ENCODE measurements at places on chromosomes 1 and 21.

GRCh38 chr1:18045203-18045602 lies 62.4 kb upstream of the IGSF21 start:
- no peak for DNase-seq

GRCh38 chr1:196207612-196208217 lies 400.5 kb downstream of the KCNT2 start:
- no peak for DNase-seq

DNA sequence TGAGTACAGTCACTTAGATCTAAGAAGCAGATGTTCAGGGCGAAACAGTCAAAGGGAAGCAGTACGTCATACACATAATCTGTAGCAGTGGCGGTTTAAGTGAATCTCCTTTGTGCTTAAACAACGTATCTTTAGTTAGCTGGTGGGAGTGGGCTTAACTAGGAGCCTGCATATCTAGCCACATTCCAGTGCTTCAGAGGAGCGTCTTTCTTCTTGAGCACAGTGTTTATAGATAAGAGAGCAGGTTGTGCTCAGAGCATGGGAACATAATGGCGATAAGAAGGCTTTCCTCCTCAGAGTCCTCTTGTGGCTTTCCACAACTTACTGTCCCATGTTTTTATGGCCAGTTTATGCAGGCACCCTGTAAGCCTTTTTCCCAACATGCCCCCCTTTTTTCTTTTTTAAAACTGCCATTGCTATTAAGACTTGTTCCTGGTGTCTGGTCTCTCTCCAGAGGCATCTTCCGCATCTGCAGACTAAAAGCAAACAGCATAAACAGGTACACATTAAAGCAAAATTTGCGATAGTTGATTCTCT lies 3.2 kb downstream of the DAP3 start:
- DNase-seq = no peak

DNA sequence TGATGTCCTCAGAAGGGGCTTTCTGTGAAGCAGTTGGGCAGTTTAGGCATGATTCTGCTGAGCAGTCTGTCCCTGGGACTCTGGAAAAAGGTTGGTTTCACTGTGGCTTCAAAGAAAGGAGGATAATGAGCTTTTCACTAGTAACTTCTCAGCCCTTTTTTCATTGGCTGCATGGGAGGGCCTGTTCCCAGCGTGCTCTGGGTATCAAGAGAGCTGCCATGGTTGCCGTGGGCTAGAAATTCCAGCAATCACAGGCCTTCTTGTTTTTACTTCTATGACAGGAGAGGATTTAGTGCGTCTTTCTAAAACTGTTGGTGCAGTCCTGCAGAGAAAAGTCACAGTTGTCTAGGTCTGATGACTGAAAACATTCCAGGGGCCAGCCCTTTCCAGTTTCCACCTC lies 7.2 kb downstream of the SZRD1 start:
- no peak for DNase-seq

DNA sequence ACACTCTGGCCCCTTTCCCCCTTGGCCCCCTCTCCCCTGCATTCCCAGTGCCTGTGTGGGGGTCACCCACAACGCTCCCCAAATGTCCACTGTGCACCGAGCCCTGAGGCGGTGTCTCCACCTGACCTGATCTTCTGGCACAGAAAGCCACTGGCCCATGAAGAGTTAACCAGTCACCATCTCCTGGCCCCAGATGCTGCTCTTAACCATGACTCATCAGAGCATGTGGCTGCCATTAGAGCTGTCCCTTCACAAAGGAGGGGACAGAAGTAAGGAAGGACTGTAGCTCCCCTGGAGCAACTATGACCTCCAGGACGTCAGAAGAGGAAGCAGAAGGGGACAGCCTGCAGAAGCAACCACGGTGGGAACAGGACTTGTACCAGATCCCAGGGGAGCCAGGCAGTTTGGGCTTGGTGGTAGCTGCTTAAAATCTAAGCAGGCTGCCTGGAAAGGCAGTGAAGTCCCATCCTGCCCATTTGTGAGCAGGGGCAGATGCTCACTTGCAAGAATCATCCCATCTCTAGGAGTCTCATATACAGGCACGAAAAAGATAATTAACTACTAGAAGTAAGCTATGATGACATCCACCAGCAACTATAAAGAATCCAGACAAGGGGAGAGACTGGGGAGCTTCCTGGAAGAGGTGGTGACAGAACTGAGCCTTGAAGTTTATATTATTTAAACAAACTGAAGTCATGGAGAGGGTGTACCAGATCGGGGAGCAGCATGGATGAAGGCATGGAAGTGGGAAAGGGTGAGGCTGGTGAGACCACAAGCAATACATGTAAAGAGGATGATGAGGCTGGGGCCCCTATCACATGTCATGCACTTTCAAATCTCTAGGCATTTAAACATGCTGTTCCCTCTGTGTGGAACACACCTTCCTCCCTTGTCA lies 1.1 kb upstream of the TTC39A start:
- DNase-seq = peak; percentile 29

- no peak for DNase-seq
These were observed 1412.7 kb downstream of the KCNT2 start for GRCh38 chr1:195195423-195196057.

DNA sequence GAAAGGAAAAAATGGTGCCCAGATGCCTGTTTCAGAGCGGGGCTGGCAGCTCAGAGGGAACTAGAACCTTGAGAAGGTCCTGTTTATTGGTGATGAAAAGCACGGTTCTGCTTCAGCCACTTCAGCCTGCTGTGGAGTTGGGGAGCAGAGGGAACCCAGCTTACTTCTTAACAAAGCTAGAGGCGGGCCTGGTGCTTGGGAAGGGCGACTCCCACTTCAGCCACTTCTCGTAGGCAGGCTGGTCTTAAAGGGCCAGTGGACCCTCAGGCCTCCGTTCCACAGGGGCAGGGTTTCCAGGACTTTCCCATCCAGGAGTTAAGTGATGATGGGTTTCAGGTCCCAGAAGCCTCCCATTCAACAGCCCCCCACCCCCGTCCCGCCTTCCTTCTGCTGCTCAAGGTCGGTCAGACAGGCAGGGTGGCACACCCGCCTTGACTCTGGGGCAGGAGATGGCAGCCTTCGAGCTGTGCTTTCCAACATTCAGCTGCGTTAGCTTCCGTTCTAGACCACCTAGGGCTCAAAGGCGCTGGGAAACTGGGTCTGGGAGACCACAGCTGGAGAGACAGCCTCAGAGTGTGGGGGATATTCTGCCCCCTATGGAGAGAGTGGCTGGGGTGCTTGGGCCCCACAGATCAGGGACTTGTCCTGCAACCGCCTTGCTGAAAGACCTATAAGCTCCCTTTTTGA lies 3.4 kb downstream of the RUNX3 start:
- DNase-seq = no peak

DNA sequence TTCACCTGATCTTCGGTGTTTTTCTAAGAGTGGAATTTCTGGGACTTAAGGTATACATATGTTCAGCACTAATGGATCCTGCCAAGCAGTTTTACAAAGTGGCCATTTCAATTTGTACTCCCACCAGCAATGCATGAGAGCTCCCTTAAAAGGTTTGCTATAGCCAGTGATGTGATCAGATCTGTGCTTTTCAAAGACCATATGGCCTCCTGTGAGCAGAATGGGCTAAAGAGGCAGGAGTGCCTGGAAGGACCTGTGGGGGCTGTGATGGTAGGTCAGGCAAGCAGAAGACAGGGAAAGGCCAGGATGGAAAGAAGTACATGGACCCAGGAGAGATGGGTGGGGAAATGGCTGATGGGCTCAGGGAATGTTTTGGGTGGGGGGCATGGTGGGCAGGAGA lies 252.7 kb downstream of the DISC1 start:
- no peak for DNase-seq

DNA sequence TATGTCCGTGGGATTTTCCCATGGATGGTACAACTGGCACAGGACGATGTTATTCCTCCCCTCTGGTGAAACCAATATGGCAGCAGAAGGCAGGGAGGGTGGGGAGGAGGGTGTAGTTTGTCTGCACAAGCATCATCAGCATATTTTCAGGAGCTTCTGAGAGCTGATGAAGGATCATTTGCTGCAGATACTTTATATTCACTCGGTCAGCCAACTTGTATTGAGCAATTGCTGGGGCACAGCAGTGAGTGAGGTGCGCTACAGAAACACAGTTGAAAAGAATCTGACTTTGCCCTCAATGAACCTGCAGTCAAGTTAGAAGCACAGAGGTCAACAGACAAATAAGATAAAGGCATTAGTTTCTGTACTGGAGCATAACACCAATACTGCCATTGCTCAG lies 13.0 kb downstream of the PKP1 start:
- DNase-seq = no peak

DNA sequence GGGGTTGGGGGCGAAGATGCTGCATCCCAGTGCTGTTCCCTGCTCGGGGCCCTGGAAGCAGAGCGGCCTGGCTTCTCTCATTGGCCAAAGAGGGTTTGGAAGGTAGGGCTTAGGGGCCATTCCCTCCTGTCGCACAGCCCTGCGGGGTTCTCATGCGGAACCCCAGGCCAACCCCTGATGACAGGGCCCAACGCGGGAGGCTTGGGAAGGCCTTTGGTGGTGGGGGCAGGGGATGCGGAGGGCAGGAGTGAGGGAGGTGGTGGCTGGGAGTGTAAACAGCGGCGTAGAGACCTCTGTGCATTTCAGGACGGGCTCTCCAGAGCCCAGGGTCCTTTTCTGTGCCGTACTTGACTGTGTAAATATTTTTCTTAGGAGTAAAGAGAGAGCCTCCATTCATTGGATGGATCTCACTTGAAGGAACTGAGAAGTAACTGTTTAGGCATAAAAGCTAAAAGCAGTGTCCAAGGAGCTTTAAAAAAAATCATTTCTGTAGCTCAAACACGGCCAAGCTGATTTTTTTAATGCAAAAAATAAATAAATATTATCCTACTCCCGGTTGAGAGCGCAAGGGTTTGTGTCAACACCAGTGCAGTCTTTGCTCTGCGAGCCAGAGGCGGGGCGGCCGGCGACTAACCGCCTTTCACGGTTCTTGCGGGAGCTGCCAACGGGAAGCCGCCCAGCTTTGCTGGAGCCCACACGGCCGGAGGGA lies 169.1 kb downstream of the PRDM16 start:
- no peak for DNase-seq

DNA sequence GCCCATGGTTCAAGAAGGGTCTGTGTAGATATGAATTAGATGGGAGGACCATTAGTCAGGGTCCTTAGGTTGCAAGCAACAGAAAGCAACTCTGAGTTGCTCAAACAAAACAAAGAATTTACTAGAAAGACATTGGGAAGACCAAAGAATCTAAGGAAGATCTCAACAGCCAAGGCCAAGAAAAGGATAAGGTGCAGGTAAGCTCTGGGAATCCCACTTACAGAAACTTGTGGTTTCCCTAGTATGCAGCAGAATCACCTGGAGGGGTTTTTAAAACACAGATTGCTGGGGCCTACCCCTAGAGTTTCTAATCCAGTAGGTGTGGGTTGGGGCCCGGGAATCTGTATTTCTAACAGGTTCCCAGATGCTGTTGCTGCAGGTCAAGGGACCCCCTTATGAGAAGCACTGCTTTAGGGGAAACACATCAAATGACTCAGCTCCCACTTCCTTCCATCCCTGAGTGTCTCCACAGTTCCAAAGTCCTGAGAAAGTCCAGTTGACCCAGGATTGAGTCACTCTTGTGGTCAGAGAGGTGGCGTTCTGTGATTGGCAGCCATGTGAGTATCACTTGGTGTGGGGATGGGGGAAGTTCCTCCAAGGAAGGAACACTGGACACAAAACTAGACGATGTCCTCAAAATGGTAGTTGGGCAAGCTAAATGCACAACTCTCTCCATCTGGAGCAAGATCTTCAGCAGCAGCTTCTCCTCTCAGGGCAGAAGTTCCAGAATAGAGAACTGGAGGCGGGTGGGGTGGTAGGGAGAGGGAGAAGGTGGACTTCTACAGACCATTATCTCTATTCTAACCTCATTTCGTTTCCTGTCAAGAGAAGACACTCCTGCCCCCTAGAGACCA lies 24.2 kb upstream of the EYA3 start:
- DNase-seq = no peak

- DNase-seq = no peak
These were observed 6.5 kb upstream of the DNM3 start for GRCh38 chr1:171834821-171835220.

DNA sequence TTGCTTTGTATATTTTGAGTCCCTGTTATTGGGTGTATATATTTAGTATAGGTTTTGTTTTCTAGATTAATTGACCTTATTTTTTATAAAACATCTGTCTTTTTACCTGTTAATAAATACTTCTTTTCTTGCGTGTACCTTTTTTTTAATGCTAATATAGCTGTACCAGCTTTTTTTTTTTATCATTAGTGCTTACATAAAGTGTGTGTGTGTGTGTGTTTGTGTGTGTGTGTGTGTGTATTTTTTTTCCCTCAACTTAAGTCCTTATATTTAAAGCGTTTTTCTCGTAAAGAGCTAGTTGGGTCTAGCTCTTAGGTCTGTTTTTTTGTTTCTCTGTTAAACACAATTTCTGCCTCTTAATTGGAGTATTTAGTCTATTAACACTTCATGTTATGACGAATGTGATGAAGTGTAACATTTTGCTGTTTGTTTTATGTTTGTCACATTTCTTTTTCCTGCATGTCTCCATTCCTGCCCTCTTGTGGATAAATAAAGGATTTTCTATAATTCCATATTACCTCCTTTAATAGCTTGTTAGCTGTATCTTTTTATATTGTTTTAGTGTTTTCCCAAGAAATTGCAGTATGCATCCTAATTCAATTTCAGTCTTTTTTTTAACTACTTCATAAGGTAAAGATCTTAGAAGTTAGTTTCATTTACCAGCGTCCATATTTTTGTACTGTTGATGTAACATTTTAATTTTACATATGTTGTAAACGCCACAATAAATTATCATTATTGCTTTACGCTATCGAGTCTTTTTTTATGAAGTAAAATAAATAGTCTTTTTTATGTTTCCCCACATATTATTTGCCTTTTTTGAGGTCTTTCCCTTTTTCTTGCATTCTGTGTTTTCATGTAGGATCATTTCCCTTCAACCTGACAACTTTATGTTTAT lies 4.3 kb downstream of the PRMT2 start:
- DNase-seq = no peak

DNA sequence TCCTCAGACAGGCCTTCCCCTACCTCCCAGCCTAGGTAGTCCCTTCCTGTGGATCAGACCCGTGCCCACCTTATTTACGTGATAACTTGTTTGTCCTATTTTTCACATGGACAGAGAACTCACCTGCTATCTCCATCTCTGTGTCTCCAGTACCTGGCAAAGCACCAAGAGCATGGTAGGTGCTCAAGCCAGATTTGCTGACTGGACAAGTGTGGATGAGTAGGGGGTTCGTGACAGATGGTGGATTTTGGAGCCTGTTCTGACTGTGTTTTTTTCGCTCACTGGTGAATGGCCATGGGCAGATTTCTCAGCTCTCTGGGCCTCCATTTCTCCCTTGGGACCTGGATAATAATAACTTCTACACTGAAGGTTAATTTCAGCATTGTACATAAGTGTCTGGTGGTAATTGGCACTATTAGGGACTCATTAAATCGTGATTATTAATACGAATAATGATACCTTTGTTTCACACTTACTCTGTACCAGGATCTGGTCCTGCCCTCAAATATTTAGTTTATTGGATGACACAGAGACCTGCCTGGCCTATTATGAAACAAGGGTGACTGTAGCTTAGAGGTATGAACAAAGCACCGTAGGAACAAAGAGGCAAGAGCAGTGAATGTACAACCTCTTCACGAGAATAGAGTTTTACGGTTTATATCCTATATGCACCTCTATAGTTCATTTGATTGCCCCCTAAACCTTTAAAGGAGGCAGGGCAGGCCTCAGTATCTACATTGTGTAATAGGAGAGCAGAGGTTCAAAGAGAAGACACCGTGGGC lies 24.5 kb upstream of the SLC26A9 start:
- no peak for DNase-seq

- no peak for DNase-seq
These were observed 42.6 kb upstream of the VAV3 start for GRCh38 chr1:108007531-108007930.

GRCh38 chr1:151457911-151458801 lies 1.1 kb downstream of the POGZ start:
- peak; percentile 61 for DNase-seq

GRCh38 chr1:226654668-226655055 lies 84.4 kb downstream of the ITPKB start:
- DNase-seq = no peak

All from DMS79 (cell line).